ENCODE measurements at places on chromosomes 4 and X.

- no peak for DNase-seq
These were observed 24.2 kb downstream of the HERC3 start for GRCh38 chr4:88616275-88617150.

- no peak for DNase-seq
These were observed 140.6 kb downstream of the ARSF start for GRCh38 chrX:3181846-3182245.

DNA sequence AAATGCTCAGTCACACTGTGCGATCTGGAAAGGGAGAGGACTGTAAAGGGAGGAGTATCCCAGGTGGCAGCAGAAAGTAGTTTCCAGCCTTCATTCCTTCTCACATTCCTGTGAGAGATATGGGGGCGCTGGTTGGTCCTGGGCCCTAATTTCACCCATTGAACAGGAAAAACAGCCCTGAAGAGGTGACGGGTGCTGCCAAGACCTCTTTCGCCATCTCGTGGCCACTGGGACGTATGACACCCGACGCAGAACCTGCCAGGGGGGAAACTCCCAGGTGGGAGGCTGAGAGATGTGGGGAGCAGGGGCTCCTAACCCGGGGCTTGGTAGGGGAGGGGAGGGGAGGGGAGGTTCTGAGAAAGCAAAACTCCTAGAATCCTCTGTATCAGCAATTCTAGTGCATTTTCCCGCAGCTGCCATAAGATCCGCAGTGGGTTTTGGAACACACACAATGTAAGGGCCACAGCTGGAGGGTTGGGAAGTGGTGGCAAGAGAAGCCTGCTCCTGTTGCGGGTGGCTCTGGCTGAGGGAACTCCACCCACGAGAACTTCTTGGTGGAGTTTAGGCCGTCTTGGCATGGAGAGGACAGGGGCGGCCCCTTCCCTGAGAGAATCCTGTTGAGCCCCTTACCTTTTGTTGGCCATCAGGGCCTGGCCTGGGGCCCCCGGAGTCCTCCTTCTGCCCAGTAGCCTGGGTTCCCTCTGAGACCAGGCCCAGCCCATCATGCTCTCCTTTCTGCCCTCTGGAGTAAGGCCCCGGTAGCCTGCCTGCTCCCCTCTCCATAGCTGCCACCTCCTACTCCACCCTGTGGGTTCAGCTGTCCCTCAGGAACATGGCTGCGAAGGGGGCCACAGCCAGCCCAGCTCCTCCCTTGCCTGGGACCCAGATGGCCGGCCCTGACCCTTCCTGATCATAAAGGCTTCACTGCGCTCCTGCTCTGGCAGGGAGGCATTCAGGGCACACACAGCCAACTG is 134.1 kb downstream of the OR13H1 start:
- peak; percentile 42 for DNase-seq

DNA sequence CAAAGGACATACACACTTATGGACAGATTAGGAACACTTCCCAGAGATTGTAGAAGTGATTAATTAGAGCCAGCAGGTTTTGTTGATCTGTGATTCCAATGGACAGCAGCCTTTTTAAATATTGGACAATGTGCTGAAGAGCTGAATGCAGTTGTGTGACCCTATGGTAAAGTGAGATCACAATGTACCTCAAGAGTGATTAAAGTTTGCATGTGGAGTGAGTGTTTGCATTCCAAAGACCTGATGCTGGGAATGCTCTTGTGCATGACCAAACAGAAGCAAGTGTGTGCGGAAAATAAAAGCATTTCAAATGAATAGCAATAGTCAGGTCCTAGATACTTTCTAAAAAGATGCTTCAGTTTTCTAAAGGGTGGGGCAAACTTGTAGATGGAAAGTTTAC is 154.1 kb downstream of the BANK1 start:
- DNase-seq: no peak

- DNase-seq: no peak
These were observed 30.3 kb downstream of the TLR10 start for GRCh38 chr4:38752372-38752940.

DNA sequence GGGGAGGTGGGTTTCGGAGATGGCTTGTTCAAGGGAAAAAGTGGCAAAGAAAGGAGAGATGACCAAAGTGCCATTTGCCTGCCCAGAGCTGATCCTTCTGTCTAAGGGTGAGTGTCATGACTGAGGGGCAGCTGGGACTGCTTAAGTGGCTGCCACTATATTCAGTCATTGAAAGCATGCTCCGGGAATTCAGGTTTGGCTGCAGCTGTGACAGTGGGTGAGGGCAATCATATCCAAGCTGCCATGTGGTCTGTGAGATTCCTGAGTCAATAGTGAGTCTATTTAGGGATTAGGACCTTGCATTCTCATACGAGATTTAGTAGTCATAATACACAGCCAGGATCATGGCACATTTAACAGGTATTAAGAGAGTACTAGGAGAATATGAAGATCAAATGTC is 138.8 kb upstream of the BANK1 start:
- no peak for DNase-seq

DNA sequence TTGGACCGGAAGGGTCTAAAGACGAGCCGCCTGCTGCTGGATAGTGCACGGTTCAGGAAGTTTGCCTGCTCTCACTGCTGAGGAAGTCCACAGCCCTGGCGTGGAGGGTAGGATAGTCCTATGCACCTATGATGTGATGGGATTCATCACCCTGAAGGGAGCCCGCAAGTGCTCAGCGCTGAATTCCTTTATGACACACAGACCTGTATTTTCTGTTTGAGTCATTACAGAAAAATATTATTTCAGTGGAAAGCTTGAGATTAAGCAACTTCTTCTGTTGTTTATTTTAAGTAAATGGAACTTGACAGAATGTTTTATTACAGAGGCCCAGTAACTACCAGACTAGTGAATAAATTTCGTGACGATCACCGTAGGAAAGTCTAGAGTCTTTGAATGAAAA is 123.2 kb downstream of the TRIML1 start:
- DNase-seq: no peak

GRCh38 chr4:113584407-113585150 is 177.0 kb downstream of the CAMK2D start:
- DNase-seq: peak; percentile 26

GRCh38 chr4:129806986-129807385 is 711.0 kb downstream of the C4orf33 start:
- DNase-seq: no peak

DNA sequence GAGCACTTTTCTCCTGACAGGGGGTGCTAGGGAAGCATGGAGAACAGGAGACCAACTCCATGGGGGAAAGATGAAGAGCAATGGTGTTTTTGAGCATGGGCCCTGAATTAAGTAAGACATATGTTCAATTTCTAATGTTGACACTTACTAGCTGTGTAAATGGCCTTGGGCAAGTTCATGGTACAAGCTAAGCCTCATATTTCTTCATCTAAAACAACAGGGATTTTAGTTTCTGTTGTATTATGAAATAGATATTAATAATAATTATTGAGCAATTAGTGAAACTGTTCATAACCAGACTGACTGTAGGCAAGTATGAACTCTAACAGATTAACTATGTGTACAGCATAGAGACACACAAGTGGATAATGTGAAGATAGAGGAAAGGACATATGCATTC is 515.0 kb upstream of the FAT1 start:
- no peak for DNase-seq

GRCh38 chr4:165360041-165360695 is 18.6 kb upstream of the CPE start:
- DNase-seq: no peak

GRCh38 chrX:137549073-137549472 is 16.9 kb upstream of the ZIC3 start:
- no peak for DNase-seq

- peak; percentile 1 for DNase-seq
These were observed 294.6 kb upstream of the STS start for GRCh38 chrX:6852869-6853268.

- no peak for DNase-seq
These were observed 16.2 kb downstream of the POU4F2 start for GRCh38 chr4:146654687-146655520.

GRCh38 chr4:56323327-56323726 is 64.0 kb downstream of the AASDH start:
- DNase-seq: no peak

- DNase-seq: no peak
These were observed 1.5 kb downstream of the JAKMIP1 start for GRCh38 chr4:6198768-6199421.

DNA sequence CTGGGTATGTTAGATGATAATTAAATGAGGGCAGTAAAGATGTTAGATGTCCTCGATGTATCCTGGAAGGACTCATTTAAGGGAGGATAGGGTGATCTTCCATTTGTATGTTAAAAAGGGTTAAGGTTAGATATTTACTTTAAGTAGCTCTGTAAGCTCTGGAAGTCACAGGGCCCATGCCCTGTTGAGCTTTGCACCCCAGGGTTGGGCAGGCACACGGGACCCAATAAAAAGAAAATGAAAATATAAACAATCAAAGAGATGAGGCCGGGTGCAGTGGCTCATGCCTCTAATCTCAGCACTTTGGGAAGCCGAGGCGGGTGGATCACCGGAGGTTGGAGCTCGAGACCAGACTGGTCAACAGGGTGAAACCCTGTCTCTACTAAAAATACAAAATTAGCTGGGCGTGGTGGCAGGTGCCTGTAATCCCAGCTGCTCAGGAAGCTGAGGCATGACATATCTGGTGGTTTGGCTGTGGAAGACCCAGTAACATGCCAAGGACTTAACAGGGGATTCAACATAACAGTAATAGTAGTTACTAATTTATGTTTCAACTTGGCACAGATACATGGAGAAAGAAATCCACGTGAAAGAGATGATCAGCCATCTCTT is 16.9 kb upstream of the PHEX start:
- DNase-seq: no peak

DNA sequence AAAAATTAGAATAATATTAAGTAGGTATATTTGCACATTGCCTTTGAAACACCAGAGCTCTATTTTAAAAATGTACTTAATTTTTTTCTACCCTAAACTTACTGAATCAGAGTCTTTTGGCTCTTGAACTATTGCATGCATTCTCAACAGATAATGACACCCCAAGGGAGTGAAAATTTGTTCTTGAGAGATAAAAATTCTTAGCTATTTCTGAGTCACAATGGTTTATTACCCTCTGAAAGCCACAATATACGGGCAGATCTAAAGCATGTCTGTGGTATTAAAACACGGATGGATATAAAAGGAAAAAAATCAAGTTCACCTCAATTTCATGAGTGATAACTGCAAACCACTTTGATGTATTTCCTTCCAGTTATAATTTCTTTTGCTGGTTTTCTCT is 636.3 kb upstream of the FTHL17 start:
- DNase-seq: no peak

DNA sequence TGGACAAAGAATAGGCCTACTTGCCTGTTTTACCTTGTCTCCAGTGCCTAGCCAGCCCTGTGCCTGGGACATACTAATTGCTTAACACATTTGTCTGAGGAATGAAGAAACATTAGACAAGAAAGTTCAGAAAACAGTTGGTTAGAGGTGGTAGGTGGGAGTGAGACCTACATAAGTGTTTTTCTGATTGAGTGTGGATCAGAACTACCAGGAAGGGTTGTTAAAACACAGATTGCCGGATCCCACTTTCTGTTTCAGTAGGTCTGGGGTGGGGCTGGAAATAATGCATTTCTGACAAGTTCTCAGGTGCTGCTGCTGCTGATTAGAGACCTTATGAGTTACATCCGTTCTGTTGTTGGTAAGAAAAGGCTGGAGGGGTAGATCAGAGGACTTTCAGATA is 5.7 kb upstream of the JADE1 start:
- no peak for DNase-seq

- no peak for DNase-seq
These were observed 1480.5 kb upstream of the IGFBP7 start for GRCh38 chr4:58590722-58591121.

- DNase-seq: no peak
These were observed 96.0 kb downstream of the PTTG2 start for GRCh38 chr4:38056011-38056685.

DNA sequence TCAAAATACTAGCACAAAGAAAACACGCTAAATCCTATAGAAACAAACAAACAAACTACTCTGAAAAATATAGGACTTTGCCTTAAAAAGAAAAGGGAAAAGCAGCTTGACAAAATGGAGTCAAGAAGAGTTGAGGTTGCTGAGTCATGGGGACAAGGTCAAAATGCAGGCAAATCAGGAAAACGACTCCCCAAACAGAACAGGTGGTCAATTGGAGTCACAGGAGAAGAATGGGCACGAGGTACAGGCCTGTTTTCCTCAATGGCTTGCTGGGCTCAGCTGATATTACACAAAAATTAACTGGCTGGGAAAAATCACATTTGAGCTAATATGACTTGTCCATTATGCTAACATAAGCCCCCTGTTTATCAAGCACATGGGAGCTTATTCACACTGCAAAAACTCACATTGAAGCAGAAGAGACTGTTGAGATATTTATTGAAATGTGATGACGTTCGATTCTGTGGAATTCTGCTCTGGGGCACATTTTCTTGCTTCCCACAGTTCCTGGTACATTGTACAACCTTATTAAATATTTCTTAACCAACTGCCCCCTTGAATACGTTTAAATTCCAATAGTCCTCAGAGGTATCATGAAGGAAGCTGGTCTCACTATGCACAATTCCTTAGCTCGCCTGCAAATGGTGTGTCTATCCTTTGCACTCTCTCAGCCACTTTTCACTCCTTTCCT is 1622.1 kb downstream of the STIM2 start:
- no peak for DNase-seq

DNA sequence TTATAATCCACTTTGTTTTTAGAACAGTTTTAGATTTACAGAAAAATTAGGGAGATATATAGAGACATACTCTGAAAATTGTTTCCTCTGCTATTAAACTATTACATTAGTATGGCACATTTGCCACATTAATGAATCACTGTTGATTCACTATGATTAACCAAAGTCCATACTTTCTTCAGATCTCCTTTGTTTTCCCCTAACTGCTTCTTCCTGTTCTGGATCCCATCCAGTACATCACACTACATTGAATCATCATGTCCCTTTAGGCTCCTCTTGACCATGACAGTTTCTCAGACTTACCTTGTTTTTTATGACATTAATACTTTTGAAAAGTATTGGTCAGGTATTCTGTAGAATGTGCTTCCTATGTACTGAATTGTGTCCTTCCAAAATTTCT is 109.2 kb upstream of the EDNRA start:
- DNase-seq: no peak

- DNase-seq: no peak
These were observed 6.8 kb downstream of the SEPTIN6 start for GRCh38 chrX:119686087-119686691.

DNA sequence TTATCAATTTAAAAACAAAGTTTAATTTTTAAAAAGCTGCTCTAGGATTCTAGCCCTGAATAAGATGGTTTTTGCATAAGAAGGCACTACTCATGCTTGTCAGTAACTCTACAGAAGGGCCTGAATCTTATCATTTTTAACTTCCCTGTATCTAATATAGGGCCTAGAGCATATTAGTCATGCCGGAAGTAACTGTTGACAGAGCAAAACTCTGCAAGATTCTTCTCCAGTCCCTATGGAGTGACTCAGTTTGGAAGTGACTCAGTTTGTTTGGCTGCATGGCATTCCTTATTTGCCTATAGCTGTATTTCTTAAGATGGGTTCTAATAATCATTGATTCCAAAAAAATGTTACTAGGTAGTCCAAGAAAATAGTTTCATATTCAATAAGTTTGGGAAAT is 431.8 kb upstream of the HTR2C start:
- DNase-seq: no peak
